ENCODE measurements at places on chromosomes 3 and 15. TPM values are rescaled to one million over a fixed set of nuclear protein-coding genes. Genes with fewer than 3 reads are reported as not detected.

DNA sequence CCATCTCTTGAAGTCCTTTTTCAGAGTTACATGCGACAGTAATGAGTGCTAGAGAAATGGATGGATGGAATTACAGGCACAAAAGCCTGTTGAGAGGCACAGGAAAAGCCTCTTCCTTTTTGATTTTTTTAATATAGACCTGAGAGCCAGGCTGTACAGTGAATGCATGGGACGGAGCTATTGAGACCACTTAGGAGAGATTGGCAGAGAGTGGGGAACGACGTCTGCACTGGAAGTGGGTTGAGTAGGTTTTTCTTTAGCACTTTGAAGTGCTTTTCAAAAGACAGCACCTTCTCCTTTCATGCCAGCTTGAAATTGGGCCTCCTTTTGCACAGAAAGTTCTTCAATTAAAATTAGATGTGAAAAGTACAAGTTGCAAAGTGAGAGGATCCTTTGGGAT lies 37.0 kb downstream of the GLDN start:
- DNase-seq: no peak

DNA sequence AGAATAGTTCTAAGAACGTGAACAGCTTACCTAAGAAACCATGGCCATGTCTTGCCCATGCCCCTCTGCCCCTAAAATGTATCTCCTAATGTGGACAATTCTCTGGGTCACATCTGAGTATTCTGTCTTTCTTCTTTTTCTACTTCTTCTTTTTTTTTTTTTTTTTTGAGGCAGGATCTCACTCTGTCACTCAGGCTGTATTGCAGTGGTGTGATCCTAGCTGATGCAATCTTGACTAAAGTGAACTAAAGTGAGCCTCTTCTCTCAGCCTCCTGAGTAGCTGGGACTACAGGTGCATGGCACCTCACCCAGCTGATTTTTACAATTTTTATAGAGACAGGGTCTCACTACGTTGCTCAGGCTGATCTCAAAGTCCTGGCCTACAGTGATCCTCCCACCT lies 204.8 kb upstream of the ZPLD1 start:
- no peak for DNase-seq

DNA sequence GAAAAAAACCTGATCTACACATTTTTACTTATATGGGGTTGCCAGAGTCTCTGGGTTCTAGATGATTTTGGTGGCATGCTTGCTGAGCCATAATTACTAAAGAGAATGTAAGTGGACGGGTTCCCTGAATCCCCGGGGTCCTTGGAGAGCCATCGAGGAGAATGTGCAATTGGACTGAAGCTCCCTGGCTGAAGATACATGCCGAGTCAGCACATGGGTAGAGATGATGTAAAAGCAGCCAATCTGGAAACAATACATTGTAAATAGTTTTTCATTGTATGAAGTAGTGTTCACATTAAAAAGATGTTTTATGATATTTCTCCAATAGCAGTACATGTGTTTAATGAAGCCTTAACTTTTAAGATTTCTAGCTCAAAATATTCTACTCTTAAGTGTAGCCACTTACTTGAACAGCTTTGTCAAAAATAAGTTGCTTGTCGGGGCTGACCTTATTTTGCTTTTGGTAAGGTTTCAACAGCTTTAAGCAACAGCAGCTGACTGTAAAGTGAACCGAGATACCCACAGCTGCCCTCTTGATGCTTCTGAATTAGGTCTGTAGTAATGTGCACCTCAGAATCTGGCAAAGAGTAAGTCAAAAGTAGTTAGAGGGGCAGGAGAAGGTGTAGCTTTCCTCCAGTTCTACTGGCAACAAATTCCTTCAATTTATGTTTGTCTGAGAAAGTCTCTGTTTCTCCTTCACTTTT lies 205.7 kb downstream of the PLCL2 start:
- DNase-seq: no peak

GRCh38 chr15:77710206-77710605 lies 77.5 kb upstream of the LINGO1 start:
- DNase-seq: no peak

The VGLL3 gene
- 7.9 TPM for total RNA-seq

DNA sequence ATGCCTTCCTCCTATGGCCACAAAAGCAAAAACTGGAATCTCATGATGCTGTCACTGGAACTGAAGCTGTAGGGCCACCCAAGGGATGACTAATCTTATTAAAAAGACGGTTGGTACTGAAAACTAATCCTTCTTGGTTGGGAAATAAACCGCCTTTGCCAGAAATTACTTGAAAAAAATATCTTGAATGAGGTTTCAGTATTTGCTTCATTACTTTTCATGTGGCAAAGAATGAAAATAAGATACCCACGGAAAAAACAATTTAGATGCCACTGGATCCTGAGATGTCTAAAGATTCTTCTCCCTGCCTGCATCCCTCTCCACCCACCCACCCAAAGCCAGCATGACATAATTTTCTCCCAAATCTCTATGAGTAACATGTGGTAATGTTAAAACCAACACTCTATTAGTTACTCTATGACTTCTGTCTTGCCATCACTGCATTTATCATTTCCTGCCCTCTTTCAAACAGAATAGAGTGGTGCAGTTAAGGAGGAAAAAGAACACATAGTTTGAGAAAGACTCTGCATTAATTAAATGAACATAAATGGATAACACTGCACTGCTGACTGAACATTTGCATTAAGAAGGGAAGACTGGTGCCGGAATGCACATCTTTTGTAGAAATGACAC lies 111.8 kb upstream of the DPH6 start:
- no peak for DNase-seq

GRCh38 chr3:148265841-148266240 lies 431.9 kb upstream of the AGTR1 start:
- no peak for DNase-seq

DNA sequence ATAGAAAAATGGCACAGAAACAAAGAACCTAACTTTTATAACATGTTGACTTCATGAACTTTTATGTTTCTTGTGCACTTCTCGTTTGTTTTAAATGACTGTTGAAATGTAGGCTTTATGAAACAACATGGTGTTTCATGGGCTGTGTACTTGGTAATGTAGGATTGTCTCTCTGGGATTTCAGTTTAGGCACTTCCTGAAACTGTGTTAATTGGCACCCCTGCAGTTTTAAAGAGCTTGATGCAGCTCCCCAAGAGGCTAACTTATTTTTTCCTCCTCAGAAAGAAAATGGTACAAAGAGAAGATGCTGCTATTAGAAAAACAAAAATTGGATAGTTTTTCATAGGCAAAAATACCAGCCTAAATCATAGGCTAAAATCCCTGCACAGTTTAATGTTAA lies 239.2 kb downstream of the GRM7 start:
- DNase-seq: no peak

DNA sequence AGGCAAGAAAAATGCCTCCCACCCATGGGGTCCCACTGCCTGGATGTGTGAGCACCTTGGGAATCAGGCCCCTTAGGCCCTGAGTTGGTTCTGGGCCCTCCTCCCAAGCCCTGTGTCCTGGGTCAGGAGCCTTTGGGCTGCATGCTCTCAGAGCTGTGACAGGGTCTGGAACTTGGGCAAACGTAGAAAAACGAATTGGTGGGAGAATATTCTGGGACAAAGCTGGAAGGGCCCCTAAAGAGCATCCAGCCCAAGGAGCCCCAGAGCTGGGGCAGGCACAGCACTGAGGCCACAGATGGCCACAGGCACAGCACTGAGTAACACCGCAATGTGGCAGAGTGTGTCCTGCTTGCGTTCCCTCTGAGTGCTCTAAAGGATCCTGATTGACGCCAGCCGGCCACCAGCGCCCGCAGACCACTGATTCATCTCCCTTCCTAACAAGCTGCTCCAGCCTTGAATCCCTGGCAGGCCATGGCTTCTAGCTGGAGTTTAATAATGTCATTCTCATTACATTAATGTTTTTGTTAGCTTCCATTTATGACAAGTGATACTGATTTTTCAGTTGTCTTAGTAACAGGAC lies 18.6 kb upstream of the SEC13 start:
- DNase-seq: no peak

GRCh38 chr3:29512641-29513040 lies 231.8 kb downstream of the RBMS3 start:
- DNase-seq: no peak

The DAPK2 gene
- total RNA-seq: 7.3 TPM

GRCh38 chr3:27425896-27426565 lies 56.8 kb upstream of the NEK10 start:
- DNase-seq: no peak

GRCh38 chr3:59289831-59290230 lies 240.0 kb upstream of the CFAP20DC start:
- DNase-seq: no peak

- peak; percentile 61 for DNase-seq
These were observed 151.2 kb downstream of the OPA1 start for GRCh38 chr3:193744048-193744821.

- DNase-seq: no peak
These were observed 53.4 kb downstream of the USP13 start for GRCh38 chr3:179706233-179706632.

The TEX9 gene
- total RNA-seq: 3.3 TPM

The CIP2A gene
- total RNA-seq: 72.9 TPM

- DNase-seq: no peak
These were observed 1.2 kb upstream of the TPRG1 start for GRCh38 chr3:189170559-189170958.

The CRABP1 gene
- total RNA-seq: not detected

DNA sequence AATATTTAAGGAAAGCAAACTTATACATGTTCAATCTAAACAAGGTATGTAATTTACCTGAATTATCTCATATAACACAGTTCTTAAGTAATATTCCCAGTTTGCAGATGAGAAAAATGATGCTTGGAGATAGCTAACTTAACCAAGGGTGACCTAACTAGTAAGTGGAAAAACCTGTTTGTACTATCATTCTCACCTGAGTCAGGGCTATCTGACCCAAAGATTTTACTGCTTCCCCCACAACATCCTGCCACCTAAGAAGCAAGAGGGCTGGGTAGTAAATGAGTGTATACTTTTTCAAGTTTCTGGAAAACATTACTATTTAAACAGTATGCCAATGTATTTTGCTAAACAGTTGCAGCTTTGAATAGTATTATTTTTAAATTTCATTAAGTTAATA lies 10.6 kb downstream of the TP63 start:
- DNase-seq: no peak

DNA sequence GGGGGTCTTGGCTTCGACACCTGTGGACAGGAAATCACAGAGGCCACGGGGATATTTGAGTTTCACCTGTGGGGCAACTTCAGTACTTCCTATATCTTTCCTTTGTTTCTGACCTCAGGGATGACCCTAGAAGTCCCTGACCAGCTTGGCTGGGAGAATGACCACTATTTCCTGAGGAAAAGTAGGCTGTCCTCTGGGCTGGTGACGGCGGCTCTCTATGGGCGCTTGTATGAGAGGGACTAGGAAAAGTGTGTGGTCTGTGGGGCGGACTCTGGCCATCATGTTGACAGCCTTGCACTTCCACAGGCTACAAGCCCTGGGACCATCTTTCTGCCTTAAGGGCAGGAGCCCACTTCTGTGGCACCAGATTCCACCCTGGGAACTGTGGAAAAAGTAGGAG lies 43.7 kb downstream of the BTD start:
- no peak for DNase-seq

DNA sequence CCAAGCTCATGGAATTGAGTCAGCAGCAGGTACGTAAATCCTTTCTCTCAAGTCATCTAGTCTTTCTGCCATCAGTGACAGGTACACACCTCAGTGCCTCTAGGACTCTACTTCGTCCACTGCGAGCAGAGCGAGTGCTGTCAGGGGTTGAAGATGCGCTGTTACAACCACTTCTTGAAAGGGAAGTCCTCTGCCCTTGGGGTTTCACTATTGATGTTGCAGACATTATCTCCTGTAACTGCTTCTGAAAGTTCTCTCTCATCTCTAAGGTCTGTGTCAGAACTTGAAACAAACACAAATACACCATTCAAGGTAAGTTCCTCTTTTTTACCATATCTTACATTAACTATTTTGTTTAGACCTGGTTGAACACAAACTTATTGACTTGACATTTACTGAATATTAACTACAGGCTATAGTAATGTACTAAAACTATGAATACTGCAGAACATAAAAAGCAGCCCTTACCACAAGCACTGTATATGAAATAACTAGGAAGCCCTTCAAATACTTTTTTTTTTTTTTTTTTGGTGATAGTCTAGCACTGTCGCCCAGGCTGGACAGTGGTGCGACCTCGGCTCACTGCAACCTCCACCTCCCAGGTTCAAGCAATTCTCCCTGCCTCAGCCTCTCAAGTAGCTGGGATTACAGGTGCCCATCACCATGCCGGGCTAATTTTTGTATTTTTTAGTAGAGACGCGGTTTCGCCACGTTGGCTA lies 41.5 kb downstream of the TOPBP1 start:
- no peak for DNase-seq

The OR5K2 gene
- not detected for total RNA-seq

The MOBP gene
- total RNA-seq: not detected

DNA sequence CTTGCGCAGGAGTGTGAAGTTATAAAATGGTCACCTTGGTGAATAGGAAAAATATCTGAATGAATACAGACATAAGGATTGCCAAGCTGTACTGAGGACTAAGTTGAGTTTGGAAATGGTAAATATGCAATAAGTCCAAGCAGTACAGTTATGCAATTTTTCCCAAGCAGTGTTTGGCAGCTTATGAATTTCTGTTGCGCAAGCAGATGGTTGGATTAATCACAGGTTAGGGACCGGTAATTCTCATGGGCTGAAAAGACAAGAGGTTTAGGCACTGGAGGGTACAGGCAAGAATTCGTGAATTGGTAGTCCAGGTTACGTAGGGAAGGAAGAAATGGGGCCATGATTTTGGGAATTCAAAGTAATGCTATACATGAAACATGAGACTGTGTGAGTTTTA lies 210.3 kb downstream of the RAP2B start:
- no peak for DNase-seq

The BAHD1 gene
- 15.7 TPM for total RNA-seq

DNA sequence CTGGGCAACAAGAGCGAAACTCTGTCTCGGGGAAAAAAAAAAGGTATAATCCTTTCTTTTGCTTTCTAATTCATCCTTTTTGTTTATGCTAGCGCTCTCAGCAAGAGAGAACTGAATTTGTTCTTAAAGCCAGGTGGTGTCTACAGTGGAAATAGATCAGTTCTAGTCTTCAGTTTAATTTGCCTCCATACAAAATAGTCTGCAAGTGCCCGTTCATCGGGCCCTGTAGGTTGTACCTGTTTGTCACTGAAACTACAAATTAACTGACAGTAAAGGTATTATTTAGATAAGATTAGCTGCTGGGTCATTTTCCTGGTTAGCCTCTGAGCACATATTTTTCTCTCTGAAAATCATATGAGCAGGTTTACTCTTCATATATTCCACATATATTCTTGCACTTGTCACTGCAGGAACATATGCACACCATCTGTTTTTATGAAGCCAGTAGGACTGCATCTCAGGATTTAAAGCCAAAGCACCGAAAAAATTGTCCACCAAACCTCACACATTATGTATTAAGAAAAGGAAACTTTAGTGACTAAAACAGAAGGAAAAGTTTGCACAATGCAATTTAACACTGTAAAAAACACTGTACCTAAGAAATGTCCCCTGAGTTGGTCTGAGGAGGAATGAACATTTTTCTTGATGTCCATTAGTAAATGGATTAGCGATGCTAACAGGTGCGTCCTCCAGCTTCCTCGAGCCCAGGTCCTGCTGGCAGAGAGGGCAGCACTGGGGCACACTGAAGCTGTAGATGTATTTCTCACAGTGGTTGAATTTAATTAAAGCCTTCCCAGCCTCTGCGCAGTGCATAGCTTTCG lies 437 bp downstream of the MKRN2OS start:
- no peak for DNase-seq

- no peak for DNase-seq
These were observed 18.5 kb downstream of the SLC6A20 start for GRCh38 chr3:45777746-45778386.

- no peak for DNase-seq
These were observed 63.8 kb downstream of the IGSF11 start for GRCh38 chr3:118970819-118971218.

The BSN gene
- under 0.01 TPM for total RNA-seq

GRCh38 chr3:34807611-34808010 lies 831.7 kb upstream of the ARPP21 start:
- no peak for DNase-seq

Measured in epithelial cell of proximal tubule (primary cell).